ENCODE measurements at places on chromosomes 4 and X.

DNA sequence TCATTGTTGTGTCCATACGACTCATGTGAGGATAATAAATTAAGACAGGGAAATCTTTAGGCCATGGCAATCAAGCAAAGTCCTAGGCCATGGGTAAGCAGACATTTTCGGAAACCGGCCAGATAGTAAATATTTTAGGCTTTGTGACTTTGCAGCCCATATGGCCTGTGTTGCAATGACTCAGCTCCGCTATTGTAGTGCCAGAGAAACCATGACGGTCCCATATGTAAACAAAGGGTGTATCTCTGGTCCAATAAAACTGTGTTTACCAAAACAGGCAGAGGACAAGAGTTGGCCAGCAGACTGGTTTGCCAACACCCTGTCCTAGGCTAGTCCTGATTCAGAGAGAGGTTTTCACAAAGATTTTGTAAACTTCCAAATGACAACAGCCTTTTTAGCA is 5.0 kb downstream of the FAM114A1 start:
- DNase-seq, result no peak

DNA sequence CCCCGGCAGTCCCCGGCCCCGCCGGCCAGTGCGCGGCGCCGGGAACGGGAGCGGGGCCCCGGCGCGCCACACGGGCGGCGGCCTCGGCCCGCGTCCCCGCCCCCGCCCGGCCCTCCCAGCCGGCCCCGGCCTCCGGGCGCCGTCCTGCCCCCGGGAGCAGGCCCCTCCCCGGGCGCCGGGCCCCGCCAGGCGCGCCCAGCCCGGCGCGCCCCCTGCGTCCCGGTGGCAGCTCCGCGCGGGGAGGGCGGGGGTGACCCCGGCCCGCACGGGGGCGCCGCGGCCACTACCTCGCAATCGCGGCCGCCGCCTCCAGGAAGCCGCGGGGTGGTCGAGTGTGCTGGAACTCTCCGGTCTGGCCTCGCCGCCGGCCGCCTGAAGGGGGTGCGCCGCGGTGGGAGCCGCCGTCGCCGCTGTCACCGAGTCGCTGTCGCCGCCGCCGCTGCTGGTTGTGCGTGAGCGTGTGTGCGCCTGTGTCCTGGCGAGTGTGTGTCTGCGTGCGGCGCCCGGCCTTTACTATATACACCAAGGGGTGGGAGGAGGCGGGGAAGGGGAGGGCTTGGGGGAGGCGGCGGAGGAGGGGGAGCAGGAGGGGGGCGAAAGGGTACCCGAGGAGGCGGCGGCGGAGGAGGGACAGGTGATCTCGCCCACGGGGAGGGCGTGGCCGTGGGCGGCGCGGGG is at the start of gene RAI2:
RAI2 (minus strand) TSS at position 488 of the 678 bp plus-strand sequence. CDS start 59,288 bp downstream, outside the sequence.
- no peak for DNase-seq

GRCh38 chr4:2630556-2631273 is 94.3 kb downstream of the FAM193A start:
- no peak for DNase-seq

DNA sequence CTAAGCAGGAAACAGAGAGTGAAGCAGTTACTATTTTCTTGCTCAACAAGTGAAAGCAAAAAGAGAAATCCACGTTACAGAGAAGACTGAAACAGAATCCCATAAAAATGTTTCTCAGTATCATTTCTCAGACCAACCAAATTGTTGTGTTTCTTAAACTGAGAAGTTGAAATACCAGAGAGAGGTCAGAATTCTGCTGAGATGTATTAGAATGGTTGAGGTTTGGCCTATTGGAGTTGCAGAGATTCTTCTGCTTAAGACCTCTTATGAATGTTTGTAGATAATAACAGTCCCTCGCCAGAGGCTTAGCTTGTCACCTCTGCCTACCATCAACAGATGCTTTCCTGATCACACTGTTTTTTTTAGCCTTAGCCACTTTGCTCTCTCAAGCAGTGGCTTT is 481.4 kb downstream of the TRIML1 start:
- no peak for DNase-seq

DNA sequence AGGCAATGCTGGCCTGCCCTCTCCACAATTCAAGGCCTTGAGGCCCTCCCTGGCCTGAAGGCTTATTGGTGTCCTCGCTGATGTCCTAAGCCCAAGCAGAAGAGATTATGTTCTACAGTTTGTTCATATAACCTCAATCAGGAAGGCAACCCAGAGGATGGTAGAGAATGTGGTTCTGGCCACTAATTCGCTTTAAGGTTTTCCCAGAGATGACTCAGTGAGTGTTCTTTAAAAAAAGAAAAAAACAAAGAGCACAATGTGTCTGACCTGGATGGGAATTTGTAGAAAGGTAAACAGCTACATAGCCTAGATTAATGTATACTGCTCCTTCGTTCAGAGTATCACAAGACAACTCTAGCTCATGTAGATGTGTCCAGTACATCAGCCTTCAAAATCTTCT is 66.0 kb downstream of the MANBA start:
- no peak for DNase-seq

DNA sequence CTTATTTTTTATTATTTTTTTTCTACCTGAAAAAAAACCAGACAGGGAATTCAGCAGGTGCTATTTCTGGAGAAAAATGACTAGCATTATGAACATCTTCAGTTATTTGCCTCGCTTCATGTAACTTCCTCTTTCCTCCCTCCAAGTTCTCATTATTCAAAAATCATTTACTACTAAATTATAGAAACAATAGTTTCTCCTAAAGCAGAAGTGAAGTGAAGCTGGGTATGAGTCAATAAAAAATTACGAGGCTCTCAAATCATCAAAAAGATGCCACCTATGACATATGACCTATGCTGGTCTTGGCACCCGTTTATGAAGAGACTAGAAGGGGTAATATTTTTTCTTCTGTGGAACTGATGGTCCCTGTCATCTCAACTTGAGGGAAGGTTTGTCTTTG is 145.0 kb upstream of the AADAT start:
- DNase-seq, result no peak

- DNase-seq, result no peak
Observed at GRCh38 chr4:61200187-61200915, at the start of gene ADGRL3. ADGRL3 (plus strand) TSS chr4:61200326.

GRCh38 chr4:163623787-163624186 is 129.3 kb downstream of the TMA16 start:
- no peak for DNase-seq

DNA sequence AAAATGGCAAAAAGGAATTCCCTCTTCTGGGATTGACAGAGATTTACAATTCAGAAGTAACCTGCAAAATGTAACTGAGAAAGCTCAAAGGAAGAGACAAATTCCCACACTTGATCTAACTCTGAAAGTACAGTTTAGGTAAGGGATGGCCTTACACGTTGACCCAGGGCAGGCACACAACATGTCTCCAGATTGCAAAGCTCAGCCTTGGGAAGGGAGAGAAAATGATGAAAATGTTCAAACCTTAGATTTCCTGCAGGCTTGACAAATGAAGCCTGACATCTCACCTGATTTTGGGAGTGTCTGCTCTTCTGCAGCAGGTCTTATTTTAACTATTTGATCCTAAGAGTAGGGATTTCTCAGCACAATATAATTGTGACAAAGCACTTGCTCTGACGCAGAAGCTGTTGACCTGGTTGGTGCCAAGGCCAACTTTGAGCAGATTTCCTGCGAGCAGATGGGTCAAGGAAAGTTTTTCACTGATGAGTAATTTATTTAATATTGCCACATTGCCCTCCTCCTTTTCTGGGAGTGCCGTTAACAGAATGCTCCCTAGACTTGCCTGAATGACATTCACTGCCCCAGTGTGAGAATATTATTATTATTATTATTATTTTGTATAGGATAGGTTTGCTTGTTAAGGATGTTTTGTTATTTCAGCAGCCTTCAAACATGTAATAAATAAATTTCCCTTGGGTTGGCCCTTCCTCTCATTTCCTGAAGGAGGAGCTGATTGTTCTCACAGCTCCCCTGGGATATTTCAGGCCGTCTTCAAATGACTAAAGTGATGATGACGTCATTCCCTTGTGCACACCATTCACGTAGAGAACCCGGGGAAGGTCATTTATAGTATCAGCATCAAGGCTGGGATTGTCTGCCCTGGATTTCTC is 157.1 kb downstream of the VEGFC start:
- DNase-seq, result no peak

DNA sequence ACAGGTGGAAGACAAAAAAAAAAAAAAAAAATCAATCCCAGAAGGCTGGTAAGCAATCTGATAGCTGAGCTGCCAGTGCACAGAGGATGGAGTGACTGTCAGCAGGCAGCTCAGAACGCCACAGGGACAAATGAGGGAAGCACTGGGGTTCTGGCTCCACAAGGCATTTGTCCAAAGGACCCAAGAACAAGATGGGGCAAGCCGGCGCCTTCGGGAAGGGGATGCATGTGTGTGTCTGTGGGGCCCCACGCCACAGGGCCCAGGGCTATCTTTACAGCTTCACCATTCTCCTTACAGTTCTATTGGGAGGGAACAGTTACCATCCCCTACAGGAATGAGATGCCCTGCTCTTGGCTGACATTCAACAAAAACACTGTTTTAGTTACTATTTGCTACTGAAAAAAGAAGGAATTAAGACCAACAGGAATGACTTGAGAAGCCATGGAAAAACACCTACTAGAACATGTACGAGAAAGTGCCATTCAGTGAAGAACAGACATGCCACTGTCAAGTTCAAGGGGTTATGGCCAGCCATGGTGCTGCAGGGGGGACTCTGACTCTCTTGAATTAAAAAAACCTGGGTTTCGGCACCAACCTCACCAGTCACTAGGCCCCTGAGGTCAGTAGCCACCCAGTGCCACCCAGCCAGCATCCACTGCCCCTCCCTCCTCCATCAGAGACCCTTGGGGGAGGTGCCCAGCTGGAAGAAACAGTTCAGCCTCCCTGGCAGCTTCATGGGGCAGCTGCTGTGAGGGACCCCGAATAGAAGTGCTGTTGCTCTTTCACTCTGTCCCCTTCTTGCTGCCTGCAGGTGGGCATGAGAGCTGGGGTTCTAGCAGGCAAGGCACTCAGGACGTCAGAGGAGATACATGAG is 18.5 kb downstream of the WDR1 start:
- no peak for DNase-seq

- DNase-seq, result no peak
Observed at GRCh38 chr4:93168053-93168452, 660.5 kb upstream of the ATOH1 start.

DNA sequence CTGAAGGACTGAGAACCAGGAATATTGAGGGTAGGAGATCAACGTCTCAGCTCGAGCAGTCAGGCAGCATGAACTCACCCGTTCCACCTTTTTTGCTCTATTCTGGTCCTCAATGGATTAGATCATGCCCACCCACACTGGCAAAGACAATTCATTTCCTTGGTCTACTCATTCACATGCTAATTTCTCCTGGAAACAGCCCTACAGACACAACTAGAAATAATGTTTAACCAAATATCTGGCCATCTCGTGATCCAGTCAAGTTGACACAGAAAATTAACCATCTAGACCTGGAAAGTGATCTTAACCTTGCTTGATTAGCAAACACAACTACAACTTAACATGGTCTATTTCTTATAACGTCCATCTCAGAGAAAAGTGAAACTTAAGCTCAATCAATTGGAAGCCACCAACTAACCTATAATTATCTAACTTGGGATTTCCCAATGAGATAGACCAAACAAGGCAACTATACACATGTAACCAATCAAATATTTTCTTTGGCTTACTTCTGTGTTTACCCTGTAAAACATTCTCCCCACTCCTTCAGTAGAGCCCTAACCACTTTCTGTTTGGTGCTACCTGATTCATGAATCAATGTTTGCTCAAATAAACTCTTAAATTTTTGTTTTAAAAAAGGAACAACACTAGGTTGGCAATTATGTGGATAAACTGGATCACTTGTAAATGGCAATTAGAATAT is 69.7 kb upstream of the MAMLD1 start:
- no peak for DNase-seq

DNA sequence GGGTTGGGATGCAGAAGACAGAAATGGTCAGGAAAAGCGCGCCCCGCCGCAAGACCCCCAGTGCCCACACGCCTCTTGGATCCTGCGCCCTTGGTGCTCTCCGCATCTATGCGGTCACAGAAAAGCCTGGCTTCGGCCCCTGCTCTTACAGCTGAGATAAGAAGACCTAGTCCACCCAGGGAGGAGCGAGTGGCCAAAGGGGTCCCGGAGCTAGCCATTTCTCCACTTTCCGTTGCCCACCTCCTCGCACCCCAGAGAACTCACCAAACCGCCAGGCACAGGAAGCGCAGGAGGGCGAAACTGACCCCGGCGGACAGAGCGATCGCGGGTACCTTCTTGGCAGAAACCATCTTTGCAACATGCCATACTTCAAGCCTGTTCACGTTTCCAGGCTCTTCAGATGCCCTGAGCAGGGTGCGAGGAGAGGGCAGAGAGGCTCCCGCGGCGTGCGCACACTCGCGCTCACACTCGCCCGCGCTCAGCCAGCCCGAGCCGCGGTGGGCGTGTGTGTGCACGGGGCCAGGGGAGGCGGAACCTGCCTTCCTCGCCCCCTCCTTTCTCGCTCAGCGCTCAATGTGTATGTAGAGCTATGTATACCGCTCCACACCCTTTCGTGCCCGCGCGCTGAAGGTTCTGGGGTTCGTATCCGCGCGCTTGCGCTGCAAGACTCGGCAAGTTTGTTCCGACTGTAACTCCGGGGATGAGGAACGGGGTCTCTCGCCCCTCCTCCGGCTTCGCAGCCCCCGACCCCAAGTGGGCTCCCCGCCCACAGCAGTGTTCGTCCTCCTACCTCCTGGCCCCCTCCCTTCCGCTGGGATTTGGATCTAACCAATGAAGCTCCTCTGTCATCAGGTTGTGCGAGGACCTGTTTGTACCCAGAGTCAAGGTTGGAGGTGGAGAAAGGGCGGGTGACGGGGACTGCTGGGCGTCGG is at the start of gene GABRA4:
GABRA4 (minus strand) TSS at position 507 of the 932 bp plus-strand sequence; CDS start at position 350, 157 bp downstream.
- no peak for DNase-seq

DNA sequence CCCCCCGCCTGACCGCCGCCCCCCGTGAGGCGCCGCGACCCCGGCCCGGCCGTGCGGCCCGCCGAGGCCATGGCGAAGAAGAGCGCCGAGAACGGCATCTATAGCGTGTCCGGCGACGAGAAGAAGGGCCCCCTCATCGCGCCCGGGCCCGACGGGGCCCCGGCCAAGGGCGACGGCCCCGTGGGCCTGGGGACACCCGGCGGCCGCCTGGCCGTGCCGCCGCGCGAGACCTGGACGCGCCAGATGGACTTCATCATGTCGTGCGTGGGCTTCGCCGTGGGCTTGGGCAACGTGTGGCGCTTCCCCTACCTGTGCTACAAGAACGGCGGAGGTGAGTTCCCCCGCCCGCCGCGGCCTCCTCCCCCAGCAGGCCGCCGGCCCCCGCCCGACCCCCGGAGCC is 780 bp downstream of the SLC6A8 start:
- no peak for DNase-seq

Data from T-helper 2 cell (primary cell).